RKO (cell line): ENCODE measurements at places on chromosomes 5 and 9.

DNA sequence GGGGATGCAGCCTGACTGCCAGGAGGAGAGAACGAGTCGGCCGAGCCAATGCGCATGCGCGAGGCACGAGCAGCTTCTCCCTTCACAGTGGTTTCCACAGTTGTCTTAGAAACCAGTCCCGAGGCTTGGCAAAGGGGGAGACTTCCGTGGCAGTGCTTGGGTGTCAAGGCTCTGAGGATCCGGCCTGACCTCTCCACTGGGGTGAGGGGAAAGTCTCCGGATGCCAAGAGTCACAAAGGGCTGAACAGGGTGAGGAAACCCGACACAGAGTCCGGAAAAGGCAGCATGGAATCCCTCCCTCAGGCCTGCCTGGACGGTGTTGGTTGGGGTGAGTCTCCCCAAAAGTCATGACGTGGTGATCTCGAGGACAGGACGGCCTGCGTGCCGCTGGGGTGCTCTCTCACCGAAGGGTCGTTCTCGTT, 475.5 kb downstream of the SPATA31A7 start:
- DNase-seq = no peak

GRCh38 chr5:132134384-132134783, 60.8 kb downstream of the CSF2 start:
- peak; percentile 39 for DNase-seq

DNA sequence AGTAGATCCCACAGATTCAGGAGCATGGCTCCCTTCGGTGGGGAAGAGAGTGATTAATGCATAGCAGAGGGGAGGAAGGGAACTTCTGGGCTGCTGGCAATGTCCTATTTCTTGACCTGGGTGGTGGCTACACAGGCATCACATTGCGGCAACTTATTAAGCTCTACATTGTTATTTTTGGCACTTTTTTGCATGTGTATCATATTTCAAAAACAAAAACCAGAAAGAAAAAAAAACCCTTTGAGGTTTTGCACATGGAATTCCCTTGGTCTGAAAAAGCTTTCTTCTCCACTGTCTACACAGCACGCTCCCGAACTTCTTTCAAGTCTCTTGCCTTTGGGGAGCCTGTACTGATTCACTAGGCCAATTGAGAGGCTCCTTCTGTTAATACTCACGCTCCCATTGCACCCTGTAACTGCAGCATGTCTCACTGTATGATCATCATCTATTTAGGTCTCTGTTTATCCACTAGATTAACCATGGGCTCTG, 25.1 kb downstream of the CEMIP2 start:
- DNase-seq = no peak

DNA sequence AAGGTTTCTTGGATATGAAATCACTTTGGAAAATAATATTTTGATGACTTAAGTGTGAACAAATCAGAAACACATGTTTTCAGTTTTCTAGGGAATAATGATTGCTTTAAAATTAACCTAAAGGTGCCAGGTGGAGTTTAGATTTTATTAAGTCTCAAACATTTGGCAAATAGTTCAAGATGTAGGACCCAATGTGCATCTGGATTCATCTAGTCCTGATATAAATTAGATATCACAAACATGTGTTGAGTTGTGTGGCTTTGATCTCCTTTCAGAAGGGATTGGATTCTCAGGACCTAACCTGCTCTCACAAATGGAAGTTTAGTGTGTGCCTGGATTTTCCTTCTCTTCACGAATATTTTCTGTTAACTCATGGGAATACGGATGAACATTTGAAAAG, 291.4 kb upstream of the ISL1 start:
- no peak for DNase-seq

DNA sequence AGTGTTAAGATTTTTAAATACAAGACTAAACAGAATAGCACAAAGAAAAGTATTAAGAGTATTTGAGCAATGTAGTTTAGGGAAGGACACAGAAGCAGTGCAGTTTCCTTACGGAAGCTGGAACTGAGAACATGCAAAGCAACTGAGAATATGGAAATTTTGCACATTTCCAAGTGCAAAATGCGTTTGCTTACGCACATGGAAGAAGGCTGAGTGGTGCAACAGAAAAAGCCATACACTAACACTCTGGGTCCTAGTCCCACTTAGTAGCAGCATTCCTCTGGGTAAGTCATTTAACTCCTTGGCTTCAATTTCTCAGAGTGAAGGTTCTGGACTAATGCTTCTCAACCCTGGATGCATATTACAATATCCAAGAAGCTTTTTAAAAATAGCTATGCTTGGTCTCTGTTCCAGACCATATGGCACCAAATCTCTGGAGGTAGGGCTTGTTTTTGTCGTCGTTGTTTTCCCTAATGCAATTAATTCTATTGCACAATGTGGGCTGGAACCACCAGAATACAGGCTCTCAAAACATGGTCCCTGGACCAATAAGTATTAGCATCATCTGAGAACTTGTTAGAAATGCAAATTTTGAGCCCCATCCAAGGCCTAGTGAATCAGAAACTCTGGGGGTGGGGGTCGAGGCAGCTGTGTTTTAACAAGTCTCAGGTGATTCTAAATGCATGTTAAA, 65.2 kb upstream of the DEPDC1B start:
- DNase-seq = no peak

DNA sequence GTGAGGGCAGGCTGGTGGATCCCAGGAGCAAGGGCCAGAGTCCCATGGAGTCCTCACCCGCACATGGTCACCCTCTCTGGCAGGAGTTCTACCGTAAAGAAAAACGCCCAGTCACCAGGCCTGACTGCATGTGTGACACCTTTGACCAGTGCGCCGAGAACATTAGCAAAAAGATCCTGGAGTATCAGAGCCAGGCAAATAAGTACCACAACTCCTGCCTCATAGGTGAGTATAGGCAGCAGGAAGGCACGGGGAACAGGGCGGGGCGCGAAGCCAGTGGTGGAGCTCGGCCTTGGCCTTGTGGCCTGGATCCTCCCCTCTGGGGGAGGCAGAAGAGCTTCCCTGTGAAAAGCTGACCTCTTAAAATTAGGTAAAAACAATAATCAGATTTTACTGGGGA, 45.4 kb upstream of the TDRD7 start:
- no peak for DNase-seq

- DNase-seq = no peak
These were observed 175.1 kb upstream of the PCSK5 start for GRCh38 chr9:75715360-75715759.

- peak; percentile 73 for DNase-seq
These were observed 12.0 kb upstream of the C9 start for GRCh38 chr5:39376293-39376714.

GRCh38 chr9:114397219-114397847, 9.6 kb upstream of the AKNA start:
- no peak for DNase-seq

GRCh38 chr9:95545831-95546567, 29.2 kb upstream of the PTCH1 start:
- DNase-seq = no peak

GRCh38 chr9:27673641-27674040, 100.4 kb upstream of the C9orf72 start:
- no peak for DNase-seq

- DNase-seq = no peak
These were observed 16.1 kb upstream of the TTLL11 start for GRCh38 chr9:122109035-122109813.

DNA sequence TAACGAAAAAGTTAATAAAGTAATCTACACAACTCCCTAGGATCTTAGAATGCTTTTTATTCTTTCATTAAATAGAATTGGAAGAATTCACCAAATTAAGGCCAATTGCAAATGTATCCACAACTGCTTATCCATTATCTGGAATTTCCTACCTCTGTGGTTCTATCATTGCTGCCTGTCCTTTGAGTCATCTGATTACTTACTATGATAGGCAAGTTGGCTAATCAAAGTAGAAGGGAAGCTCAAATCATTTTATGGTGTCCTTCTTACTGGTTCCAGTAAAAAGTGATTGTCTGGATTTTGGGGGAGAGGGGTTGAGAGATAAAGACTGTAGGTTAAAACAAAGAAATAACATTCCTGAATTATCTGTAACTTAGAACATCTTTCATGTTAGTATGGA, 161.4 kb upstream of the GNA14 start:
- DNase-seq = no peak

DNA sequence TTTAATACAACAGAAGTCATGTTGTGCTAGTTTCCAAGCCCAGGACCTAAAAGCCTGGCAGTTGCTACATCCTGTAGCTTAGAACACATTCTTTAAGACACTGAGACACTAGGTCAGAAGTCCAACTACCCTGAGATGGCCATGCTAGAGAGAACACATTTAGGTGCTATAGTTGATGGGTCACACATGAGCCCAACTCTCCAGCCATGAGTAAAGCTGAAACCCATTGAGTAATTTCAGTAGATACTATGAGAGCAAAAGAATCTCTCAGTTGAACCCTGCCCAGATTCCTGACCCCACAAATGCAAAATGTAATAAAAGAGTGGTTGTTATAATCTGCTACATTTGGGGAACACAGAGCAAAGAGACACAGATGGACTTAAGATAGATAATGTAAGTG, 164.4 kb downstream of the SEMA5A start:
- no peak for DNase-seq

GRCh38 chr5:138805096-138805495, 51.9 kb downstream of the CTNNA1 start:
- no peak for DNase-seq

- DNase-seq = no peak
These were observed 299.0 kb downstream of the PRELID2 start for GRCh38 chr5:145536133-145536532.

DNA sequence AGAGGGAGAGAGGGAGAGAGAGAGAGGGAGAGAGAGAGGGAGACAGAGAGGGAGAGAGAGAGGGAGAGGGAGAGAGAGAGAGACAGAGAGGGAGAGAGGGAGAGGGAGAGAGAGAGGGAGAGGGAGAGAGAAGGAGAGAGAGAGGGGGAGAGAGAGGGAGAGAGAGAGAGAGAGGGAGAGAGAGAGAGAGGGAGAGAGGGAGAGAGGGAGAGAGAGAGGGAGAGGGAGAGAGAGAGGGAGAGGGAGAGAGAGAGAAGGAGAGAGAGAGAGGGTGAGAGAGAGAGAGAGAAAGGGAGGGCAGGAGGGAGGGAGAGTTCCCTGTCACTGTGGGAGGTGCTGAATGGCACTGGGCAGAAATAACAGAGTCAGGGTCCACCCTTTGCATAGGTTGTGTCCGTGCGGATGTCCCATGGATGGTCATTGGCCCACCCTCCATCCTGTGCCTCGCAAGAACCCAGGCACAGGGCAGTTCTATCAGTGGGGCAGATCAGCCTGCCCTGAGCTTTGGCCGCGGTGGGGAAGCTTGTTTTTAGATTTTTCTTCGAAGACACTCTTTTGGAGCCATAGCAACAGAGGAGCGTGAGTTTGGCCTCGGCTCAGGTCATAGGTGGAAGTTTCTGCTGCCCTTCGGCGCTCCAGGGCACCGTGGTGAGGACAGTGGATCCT, 30.1 kb downstream of the ADAMTSL2 start:
- DNase-seq = no peak

- no peak for DNase-seq
These were observed 188.4 kb upstream of the DAPK1 start for GRCh38 chr9:87309236-87309635.

DNA sequence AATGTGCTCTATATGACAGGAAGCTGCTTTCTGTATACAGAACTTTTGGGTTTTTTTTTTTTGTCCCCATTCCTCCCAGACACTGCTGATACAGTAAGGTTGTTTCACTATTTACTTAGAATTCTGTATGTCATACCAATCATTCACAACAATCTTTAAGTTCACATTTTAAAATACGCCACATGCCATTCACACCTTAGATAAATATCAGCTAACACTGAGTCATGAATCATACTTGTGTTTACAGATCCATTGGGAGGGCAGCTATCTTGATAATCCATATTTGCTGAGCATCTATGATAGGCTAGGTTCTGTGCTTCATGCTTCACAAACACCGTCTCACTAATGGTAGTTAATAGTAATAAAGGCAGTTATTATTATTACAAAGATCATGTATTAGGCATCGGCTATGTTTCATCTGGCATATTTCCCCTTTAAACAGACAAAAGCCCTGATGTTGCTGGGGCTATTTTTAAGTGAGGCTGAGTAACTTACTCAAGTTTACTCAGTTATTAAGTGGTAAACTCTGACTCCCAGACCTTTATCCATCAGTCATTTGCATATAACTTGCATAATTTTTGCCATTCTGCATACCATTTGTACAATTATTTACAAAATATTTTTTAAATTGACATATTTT, 152.2 kb upstream of the HMHB1 start:
- no peak for DNase-seq

DNA sequence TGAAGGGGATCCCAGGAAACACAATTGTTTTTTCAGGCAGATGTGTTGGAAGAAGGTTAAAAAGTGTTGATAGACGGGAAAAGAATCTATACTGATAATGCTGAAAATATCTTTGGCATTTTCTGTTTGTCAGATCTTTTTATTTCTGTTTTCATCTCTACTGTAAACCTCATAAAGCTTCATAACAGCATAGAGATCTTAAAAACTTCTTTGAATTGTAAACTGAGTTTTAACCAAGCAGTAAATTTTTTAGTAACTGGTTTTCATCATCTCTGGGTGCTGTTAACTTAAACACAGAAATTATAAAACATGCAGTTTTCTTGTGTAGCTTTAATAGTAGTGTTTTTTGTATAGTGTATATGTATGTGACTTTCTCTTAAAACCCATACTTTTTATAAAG, 227.0 kb downstream of the WDR70 start:
- no peak for DNase-seq

GRCh38 chr5:86175224-86175623, 442.5 kb upstream of the COX7C start:
- peak; percentile 22 for DNase-seq

- no peak for DNase-seq
These were observed 213.9 kb downstream of the TMEM167A start for GRCh38 chr5:82863266-82863665.

DNA sequence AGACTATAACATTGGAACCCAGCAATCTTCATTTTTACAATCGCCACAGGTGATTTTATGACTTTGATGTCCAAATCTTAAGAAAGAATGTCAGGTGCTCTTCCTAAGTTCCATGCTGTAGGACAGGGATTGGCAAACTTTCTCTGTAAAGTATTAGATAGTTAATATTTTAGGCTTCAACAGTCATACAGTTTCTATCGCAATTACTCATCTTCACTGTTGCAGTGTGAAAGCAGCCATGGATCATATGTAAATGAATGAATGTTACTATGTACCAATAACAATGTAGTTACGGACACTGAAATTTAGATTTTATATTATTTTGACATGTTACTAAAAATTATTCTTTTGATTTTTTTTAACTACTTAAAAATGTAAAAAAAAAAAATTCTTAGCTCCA, 169.7 kb downstream of the DTWD2 start:
- no peak for DNase-seq
